Fibroblast of skin of right biceps (primary cell): ENCODE measurements at places on chromosomes 1 and 21.

- DNase-seq, result peak; percentile 42
Measured at GRCh38 chr21:28298251-28298672, 694.4 kb downstream of the LTN1 start.

DNA sequence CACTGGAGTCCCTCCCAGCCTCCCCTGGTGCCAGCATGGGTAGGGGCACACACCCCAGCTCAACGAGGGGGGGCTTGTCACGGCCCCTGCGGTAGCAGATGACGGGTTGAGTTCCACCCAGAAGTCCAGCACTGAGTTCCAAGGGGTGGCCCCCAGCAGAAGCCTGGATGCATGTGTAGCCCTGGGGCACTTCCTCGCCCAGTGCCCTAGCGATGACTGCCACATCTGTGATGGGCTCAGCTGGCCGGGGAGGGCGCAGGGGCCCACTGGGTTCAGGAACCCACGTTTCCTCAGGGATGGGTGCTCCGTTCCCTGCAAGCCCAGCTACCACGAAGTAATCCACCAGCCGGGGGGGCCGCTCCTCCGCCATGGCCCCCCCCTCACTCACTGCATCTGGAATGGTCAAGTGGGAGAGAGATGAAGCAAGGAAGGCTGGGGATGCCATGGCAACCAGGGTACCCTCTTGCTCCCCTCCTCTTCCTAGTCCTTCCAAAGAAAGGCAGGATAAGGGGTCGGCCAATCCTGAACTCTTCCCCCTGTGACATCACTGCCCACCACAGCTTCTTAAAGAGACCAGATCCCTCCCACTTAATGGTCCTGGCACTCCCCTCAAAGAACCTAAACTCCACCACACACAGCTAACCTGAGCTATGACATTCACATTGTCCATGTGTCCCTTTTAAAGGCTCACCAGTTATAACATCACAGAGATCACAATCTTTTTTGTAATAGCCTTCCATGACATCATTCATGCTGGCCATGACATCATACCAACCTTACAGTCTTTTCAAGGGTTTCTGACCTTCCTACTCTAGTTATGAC lies 2.3 kb downstream of the DENND4B start:
- no peak for DNase-seq

DNA sequence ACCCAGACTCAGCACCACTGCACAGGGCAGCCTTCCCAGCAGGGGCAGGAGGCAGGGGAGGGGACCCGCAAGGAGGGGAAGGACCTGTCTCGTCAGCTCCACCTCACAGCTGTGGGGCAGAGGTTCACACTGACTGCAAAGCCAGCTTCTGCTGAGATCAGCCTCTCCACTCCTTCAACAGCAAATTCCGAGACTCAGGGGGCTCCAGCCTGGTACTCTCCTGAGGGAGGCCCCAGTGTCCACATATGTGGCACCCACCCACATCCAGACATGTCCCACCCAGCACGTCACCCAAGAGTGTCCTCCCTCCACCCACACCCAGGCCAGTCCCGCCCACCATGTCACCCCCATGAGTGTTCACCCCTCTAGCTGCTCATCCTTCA lies 329.5 kb downstream of the NPHP4 start:
- DNase-seq, result no peak

DNA sequence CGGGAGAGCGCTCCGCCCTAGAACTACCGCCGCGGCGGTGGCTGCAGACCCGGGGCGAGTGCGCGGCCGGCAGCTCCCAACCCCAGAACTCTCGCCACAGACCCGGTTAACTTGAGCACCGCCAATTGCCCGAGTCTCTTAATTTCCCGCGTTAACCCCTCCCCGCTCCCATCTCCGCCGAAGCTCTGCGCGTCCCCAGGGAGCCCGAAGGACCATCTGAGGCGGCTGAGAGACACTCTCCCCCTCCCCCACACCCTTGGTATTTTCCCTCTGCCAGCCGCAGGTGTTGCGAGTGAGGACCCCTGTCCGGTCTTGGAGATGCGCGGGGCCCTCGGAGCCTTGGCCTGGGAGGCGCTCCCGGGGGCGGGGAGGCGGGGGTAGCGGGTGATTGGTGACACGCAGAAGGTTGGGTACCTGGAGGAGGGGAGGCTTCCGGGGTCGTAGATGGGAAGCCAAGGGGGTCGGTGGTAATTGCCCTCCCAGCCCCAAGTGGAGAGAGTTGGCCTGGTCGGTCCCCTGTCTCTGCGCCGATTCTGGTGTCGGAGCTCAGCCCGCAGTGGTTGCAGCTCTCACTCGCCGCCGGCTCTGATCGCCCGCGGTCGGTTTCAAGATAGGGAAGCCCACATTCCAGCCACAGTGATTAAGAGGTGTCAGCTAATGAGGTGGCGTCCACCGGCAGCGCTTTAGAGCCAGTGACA lies 858 bp upstream of the SUSD4 start:
- DNase-seq, result no peak

GRCh38 chr1:58982259-58982998 lies 198.6 kb upstream of the JUN start:
- no peak for DNase-seq

DNA sequence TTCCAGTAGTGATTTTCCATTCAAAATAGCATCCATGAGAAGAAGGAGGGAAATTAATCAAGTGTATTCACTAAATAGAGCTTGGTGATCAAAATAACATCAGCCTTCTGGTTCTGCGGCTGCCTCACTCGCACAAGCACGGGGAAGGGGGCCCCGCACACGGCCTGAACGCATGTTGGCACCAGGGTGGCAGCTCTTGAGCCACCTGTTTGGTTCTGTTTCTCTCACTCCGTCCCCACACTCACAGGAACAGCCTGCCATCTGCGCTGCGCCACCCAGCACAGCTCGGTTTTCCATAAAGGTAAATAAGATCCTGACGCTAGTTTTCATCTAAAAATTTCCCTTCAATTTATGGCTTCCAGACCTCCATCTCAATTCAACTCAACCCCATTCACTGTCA lies 49.4 kb downstream of the TIAM1 start:
- DNase-seq, result no peak

DNA sequence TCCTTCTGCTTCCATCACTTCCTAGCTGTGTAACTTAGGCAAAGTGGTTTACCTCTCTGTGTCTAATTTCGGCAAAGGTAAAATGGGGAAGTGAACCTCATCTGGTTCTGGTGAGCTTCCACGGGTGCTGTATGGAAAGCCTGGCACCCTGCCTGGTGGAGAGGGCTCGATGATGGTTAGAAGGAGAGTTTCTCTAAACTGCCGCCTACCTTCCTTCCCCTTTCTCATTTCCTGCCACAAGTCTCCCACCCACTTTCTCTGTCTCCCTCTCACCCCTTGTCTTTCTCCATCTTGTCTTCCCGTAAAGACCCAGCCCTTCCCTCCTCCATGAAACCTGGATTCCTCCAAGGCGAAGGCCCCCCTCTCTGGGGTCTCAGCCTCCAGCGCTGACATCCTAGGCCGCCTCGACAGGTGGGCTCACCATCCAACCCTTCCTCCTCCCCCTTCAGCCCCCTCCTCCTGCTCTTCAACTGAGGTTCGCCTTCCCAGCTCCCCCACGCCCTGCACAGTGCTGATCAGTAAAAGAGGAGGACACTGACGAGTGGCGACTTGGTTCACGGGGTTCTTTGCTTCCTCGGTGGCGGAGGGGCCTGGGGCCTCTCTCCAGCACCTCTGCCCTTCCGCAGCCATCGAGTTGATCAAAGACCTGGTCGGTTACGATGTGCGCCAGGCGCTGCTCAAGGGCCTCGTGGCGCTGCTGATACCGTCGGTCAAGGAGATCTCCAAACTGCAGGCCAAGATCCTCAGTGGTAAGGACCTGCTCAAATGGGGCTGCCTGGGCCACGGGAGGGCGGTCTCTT lies 7.3 kb downstream of the RNU5D-1 start:
- DNase-seq, result no peak

DNA sequence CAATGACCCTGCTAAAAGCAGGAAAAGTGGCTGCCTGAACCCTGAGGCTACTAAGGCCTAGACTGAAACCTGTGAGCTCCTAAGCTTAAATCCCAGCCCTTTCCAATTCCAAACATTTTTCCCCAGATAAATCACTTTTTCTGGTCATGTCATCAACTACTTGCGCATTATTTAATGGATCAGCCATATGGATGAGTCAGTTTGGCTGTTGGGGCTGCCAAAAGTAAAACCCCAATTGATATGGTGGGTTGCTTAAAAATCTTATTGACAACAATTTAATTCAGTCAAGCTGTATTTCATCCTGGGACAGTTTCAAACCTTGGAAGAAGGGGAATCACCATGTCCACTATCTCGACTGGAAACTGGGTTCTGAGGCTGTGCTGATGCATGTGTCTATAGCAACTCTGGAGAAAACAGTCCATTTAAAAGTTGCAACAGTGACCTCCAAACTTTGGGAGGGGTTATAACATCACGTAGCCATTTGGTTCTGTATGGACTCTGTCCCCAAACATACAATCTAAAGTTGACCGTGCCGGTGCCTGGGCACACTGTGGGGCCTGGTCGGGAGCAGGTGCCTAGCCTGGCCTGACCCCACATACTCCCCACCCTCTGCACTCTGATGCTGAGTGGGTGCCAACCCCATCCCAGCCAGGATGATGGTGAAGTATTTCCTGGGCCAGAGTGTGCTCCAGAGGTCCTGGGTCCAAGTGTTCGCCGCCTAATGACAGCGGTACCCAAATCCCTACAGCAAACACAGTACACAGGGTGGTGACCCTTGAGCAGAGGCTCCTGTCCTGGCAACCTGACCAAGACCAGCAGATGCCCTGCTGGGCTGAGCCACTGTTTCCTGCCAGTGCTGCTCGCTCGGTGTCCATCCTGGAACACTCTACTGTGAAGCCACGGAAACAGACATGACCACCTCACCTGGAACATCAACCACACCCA lies 46.5 kb upstream of the LRRC52 start:
- peak; percentile 77 for DNase-seq

DNA sequence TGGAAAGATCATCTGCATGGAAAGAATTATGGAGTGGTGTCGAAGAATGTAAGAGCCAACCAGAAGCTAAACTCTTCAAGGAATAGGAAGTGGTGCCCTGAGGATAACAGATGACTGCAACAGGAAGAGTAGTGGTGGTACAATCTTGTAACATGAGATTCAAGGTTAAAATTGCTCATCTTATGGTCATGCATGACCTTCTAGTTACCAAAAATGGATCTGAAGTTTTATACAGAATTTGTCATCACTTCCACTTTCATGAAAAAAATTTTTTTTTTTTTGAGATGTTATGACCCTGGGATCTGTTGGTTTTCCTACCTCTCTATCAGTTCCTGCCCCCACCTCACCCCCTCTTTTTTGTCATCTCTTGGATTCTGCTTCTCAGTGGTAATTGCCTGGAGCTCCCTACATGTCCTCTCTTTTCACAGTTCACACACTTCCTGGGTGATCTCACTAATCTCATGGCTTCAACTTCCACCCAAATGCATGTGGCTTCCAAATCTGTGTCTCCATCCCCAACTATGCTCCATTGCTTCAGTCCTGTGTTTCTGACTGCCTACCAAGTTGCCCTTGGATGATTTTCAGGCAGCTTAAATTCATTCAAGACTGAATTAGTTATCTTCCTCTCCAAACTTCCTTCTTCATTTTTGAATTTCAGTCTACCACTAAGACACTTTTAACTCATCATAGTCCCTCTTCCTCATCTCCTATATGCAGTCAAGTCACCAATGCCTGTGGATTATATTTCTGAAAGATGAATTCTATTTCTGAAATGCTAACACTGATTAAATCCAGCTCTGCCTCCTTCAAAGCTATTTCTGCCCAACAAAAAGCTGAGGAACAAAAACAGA lies 48.4 kb downstream of the SLAMF6 start:
- no peak for DNase-seq

- DNase-seq, result no peak
Measured at GRCh38 chr1:19511116-19511515, 25.8 kb upstream of the CAPZB start.

DNA sequence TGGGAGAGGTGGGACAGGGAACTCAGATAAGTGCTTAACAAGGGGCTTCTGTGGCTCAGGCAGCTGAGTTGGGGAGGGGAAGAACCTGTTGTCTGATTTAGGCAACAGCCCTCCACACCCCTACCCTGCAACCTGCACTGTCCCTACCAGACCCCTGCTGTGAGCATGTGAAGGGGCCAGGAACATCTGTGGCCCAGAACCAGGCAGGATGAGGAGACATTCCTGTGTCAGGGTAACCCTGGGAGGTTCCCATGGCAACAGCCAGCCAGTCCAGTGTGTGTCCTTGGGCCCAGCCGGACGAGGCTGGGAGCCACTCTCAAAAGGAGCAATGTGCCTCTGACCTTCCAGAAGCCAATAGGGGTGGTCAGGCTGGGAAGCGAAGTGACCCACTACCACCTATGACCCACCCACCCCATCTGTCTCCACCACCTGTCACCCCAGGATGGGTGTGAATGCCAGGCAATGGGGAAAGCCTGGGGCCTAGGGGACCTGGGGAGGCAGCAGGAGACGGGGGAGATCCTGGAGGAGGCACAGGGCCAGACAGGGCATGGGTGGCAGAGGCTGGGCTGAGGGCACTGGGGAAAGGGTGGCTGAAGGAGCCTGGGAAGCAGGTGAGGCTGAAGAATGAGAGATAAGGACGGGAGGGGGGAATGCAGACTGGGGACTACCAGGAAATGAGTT lies 5.0 kb upstream of the PMVK start:
- DNase-seq, result no peak

DNA sequence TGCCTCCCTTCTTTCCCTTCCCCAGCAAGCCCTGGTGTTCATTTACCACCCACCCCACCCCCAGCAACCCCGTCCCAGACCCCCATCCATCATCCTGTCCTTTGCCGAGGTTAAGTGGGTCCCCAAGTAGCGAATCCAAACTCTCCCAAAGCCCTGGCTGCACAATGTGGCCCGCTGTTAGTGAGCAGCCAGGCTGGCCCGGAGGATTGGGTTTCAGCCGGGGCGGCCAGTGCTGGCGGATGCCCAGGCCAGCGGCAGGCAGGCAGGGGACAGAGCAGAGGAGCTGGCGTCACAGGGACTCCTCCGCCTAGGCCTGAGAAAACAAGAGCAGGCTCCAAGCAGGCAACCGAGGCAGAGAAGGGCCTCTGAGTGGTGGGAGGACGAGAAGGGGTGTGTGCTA lies 61.4 kb downstream of the EPHB2 start:
- DNase-seq, result no peak

- DNase-seq, result no peak
Measured at GRCh38 chr1:234918961-234919761, 209.5 kb downstream of the TOMM20 start.

GRCh38 chr1:40855513-40855912 lies 6.7 kb downstream of the CITED4 start:
- DNase-seq, result no peak

- DNase-seq, result peak; percentile 72
Measured at GRCh38 chr1:77316006-77316405, 34.2 kb downstream of the AK5 start.

GRCh38 chr21:46173573-46173972 lies 10.7 kb downstream of the SPATC1L start:
- DNase-seq, result no peak

DNA sequence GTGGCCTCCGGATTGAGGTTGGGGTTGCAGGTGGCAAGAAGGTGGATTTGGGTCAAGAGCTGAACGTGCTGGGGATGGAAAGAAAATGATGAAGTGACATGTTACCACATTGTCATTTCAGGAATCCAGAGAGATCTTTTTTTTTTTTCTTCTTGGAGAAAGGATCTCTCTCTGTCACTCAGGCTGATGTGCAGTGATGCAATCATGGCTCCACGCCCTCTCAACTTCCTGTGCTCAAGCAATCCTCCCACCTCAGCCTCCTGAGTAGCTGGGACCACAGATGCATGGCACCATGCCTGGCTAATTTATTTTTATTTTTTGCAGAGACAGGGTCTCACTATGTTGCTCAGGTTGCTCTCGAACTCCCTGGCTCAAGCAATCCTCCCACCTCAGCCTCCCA lies 80.6 kb downstream of the GON4L start:
- DNase-seq, result peak; percentile 14

GRCh38 chr1:10588640-10589039 lies 113.9 kb downstream of the PEX14 start:
- DNase-seq, result no peak
